NCI-H2107 (cell line): ENCODE measurements at places on chromosomes 1 and 21.
A peak's percentile ranks its signal among the peaks of the same experiment; 100 is the strongest.

- no peak for DNase-seq
Measured at GRCh38 chr1:10881046-10881445, 84.6 kb upstream of the CASZ1 start.

DNA sequence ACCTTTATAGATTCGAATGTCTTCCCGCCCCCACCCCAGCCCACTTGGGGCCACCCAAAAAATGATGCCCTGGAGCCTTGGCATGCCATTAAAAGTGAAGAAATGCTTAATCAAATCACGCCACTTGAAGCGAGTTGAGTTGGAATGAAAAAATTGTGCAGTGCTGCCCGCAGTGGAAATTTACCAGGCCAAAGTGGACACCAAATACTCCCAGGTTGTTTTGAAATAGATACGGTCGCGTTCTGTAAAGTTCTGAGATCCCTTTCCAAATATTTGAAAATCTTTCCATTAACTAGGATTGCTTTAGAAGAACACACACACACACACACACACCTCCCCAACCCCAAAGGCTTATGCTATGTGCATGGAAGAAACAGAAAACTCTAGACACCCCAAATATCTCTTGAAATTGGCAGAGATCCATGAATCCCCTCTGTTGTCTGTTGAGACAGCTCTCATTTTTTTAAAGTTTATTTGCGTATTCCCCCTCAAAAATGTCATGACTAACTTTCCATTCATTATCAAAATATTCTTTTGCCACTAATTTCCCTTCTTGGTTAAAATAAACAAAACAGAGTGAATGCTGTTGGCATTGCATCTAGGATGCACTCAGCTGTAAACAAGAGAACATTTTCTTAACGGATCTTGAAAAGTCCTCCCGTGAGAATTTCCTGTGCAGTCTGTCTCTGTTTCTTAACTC is 142.3 kb upstream of the KCNE2 start:
- DNase-seq = no peak

DNA sequence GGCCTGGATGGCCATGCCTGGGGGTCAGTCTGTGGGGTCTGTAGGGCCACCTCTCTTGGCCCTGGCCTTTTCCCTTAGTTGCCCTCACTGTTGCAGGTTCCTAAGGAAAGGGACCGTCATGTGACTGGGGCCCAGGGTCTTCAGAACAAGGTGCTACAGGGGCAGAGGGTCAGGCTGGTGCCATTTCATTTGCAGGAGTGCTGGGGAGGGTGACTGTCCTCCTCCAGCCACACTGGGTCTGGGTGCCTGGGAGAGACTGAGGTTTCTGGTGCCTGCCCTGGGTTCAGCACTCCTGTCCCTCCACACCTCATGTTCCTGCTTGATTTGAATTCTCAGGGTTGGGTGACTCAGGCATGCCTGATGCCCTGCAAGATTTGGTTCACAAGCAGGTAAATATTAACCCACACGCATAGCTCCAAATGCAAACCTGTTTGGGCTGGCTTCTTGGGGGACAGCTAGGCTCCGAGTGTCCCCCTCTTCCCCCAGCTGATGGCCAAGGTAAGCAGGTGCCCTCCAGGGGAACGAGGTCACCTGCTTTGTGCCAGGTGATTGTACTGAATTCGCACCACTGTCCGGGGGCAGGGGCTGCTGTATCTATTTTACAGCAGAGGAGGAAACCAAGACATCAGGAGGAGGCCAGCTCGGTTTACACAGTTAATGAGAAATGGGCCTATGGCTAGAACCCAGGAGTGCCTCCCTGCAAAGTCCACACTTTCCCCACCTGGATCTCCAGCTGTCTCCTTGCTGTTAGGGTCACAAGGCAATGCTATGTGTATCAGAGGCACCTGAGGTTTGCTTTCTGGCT is 20.3 kb downstream of the ARHGEF10L start:
- DNase-seq = no peak

- DNase-seq = no peak
Measured at GRCh38 chr1:214546084-214546483, 5.3 kb downstream of the PTPN14 start.

GRCh38 chr1:91912266-91912665 is 26.3 kb upstream of the TGFBR3 start:
- no peak for DNase-seq

DNA sequence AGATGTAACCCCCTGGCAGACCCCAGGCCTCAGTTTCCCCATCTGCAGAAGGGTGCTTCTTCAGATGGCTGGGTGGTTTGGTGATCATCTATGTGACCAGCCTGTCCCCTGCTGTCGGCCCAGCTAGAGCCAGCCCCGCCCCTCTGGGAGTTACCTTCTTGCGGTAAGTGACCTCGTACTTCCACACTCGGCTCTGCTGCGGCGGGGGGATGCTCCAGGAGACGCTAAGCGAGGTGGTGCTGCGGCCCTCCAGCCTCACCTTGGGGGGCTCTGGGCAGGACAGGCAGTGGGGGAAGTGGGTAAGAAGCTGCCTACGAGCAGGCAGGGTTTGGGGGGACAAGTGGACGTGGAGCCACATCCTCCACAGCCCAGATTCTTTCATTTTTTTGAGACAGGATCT is 20.4 kb downstream of the EPHA2 start:
- no peak for DNase-seq

DNA sequence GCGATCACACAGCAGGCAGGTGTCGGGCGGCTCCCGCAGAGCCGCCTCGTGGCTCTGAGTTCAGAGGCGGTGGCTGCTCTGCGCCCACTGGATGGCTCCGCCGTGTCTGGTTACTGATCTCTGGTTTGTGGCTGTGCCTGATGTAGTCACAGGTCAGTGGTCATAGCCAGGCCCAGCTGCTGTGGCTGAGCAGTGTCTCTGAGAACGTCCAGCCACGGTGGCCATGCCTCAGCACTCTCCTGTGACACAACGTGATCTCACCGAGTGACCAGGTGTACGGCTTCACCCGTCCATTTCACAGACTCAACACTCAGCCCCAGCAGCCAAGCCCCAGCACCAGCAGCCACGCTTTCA is 61.2 kb downstream of the KCNN3 start:
- peak; percentile 14 for DNase-seq

DNA sequence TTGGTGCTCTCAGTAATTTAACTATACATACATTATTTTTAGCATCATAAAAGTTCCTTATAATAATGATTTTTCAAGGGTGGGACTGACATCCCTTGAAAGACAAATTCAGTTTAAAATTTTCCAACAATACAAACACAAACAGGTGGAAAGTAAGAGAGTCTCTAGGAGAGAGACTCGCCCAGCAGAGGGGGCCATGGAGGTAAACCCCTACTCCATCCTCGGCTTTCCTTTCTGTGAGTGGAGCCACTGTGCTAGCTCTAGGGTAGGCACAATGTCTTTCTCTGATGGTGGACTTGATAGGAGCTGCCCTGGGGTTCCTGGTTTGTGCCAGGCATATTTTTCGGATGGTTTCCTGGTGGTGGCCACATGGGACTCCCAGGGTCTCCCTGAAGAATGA is 8.3 kb downstream of the CSMD2 start:
- DNase-seq = no peak

- DNase-seq = no peak
Measured at GRCh38 chr1:57340334-57341070, 83.4 kb downstream of the DAB1 start.

DNA sequence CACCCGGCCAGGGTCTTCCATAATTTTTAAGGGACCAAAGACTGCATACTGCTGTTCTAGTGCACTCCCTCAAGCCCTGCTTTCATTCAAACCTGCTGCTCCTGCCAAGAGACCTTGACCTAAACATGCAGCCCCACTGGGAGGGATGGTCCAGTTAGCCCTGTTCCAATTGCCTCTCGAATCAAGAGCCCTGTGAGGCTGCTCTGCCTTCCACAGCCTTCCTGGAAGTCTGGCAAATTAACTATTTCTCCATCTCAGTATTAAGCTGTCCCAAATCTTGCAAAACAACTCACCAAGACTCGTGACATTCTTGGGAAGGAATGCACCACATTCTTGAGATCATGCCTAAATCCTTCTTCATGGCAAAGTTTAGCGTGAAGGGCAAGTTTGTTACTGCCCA is 231.3 kb downstream of the C1orf94 start:
- DNase-seq = no peak

DNA sequence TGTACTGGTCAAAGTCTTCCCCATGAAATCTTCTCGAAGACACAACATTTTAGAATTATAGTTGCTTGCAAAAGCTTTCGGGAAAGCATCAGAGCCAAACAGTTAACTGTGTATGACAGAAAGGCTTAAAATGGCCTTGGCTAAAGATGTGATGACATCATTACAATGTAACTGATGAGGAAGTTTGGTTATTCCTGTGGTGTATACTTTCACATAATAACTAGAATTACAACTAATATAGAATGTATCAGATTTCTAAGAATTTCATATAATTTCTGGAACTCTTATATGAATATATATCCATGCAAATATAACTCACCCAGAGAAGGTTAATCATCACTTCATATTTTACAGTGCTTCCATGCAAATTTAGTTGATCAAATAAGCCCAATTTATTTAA is 8.4 kb downstream of the TP73 start:
- no peak for DNase-seq

DNA sequence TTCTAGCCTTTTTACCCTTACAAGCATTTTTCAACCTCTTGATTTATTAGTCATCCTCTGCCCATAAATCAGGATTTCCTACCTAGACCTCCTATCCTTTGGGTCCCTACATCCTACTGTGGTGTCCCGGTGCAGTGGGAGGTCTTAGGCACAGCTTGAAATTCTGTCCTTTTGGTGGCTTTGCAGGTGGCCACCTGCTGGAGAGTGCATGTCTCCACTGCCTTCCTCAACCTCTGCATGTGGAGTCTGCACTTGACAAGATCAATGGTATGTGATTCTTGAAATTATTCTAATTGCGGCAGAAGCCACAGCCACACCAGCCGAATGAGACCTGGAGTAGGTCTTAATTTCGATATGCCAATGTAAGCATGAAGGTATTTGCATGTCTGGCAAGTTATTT is 11.4 kb upstream of the KCNA3 start:
- DNase-seq = no peak

DNA sequence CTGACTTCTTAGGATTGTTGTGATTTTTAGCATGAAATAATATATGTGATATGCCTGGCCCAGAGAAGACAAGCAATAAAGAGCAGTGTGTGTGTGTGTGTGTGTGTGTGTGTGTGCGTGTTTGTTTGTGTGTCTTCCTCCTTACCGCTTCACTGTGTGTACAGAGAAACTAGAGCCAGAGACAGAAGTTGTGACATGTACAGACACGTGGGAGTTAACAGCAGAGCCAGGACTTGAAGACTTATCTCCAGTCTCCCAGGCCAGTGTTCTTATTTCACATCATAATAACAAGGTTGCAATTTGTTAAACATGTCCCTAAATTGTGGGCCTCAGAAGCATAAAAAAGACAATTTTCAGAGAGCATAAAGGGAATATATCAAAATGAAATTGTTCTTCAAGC is 192.0 kb upstream of the JUN start:
- DNase-seq = no peak

DNA sequence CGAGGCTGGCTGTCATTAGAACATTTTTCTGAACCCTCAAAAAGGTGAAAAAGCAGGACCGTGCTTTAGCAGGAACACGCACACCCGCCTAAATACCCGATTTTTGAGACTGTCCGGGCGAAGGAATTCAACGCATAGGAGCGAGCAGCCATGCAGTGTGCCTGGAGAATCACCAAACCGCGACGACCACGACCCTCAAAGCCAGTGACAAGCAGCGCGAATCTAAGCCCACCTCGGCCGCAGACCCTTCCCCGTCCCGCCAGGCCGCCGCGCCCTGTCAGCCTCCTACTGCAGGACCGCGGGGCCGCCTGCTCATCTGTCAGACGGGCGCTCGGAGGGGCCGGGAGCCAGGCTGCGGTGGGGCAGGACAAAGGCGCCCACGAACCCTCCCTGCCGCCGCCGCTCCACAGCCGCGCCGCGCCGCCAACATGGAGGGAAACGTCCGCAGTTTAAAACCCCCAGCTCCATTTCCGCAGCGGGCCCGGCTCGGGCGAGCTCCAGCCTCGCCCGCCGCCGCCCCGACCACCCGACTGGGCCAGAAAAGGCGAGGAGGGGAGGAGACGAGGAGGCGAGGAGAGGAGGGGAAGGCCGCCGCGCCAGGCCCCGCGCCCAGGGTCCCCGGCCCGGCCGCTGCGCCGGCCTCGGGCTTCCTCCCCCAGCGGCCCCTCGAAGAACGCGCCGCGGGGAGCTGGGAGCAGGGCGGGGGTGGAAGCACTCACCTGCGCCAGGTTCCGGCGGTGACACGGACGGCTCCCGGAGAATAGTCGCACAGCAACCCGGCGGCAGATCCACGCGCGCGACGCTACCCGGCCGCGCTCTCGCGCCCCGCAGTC is at the start of gene LBR:
TSS of gene LBR (minus strand) at position 804 of the 833 bp plus-strand sequence. CDS start 3,963 bp downstream, outside the sequence.
- DNase-seq = no peak

DNA sequence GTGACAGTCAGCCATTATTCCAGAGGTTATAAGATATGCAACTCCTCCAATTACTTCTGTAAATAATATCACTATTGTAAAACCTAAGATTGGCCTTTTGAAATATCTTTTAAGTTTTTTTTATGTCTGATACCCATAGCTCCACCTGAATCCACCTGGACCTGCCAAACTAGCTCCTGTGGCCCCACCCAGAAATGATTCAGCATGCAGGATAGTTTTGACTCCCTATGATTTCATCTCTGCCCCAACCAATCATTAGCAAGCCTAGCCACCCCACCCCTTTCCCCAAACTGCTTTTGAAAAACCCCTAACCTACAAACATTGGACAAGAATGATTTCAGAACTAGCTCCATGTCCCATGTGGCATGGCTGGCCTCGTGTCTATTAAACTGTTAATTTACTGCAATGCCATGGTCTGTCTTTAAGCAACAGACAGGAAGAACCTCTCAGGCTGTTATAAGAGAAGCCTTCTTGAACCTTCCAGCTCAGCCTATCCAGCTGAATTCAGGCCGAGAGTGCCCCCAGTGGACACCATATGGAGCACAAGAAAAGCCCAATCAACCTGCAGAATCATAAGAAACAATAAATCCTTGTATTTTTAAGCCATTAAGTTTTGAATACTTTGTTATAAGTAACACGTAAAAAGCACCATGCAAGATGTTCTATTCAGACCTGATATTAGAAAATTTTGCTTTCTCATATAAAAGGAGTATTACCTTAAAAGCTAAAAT is 263.0 kb upstream of the ZRANB2 start:
- no peak for DNase-seq

GRCh38 chr21:45473496-45474322 is 68.5 kb downstream of the SLC19A1 start:
- no peak for DNase-seq
